Stimulated activated CD8-positive, alpha-beta memory T cell treated with anti-CD3 and anti-CD28 coated beads, Interleukin-7, amount 100 ng/mL, for 48 hours (primary cell): ENCODE measurements at places on chromosomes 4 and X.

GRCh38 chrX:140664939-140665338, 44.6 kb upstream of the LINC00632 start:
- DNase-seq: no peak

- DNase-seq: no peak
Observed at GRCh38 chrX:131841496-131842437, 181.3 kb upstream of the STK26 start.

- DNase-seq: no peak
Observed at GRCh38 chr4:20395160-20395773, 143.6 kb downstream of the SLIT2 start.

DNA sequence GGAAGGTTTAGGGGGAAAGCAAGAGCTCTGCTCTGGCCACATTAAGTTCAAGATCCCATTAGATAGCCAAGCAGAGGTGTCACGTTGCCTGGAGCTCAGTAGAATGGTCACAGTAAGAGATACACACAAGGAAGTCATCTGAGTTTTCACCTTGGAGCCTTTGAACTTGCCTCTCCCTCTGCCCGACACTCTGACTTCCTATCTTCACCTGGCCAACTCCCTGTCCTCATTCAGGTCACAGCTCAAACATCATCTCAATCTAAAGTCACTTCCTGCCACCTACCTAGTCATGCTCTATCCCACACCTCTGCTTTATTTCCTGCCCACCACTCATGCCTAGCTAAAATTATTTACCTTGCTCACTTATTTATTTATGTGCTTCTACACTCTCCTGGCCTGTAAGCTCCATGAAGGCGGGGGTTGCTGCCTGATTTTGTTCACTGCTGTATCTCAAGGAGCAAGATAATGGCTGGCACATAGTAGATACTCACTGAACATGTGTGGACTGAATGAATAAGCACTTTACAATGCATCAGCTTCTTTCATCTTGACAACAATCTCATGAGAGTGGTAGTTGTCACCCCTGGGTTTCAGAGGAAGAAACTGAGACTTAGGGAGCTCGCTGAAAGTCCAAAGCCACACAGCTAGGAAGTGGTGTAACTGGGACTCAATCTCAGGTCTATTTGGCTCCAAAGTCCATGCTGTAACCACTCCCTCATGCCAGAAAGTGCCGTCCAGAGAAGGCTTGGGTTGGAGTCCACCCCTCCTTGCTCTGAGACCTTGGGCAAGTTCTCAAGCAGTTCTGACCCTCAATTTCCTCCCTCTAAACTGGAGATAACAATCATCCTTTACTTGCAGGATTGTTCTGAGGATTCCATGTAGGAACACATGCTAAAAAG, 40.3 kb downstream of the EFNB1 start:
- no peak for DNase-seq

GRCh38 chr4:44146516-44146915, 302.1 kb downstream of the KCTD8 start:
- DNase-seq: no peak

DNA sequence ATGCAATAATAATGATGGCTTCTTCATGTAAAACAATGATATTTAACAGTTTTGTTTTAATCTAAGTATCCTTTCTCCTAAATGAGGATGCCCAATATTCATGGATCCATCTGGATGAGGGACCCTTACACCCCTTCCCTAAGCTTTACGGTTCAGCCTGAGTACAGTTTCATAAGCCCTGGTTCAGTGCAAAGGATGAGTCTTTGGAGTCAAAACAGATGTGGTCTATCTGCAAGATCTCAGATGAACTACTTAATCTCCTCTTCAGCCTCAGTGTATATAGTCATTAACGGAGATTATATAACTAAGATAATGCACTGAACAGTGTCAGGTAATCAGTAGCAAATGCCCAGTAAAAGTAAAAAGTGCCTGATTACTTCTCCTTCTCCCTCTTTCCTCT, 22.1 kb downstream of the ANXA5 start:
- no peak for DNase-seq

DNA sequence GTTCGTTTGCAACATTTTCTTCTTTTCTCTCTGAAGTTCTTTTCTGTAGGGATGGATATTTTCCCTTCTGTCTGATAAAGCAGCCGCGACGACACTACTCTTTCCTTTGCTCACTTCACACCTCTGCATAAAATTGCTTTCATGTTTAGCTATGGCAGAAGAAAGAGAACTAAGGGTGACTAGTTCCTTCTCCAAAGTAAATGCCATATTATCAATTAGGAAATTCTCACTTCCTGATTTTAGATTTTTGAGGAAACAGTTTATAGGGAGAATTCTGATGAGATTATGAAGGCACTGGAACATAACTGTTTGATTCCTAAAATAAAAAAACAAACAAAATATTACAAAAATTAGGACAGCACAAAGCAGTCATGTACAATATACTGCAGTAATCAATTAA, 29.2 kb downstream of the FANCB start:
- no peak for DNase-seq
